Anterior cingulate cortex (tissue), 58 donors: ENCODE measurements at places on chromosomes 3 and 15.
A peak's percentile ranks its signal among the peaks of the same experiment; 100 is the strongest.

GRCh38 chr3:35653347-35653746, 14.0 kb downstream of the ARPP21 start:
- no peak for DNase-seq

- no peak for DNase-seq
These were observed 42.5 kb downstream of the IL16 start for GRCh38 chr15:81239190-81239589.

DNA sequence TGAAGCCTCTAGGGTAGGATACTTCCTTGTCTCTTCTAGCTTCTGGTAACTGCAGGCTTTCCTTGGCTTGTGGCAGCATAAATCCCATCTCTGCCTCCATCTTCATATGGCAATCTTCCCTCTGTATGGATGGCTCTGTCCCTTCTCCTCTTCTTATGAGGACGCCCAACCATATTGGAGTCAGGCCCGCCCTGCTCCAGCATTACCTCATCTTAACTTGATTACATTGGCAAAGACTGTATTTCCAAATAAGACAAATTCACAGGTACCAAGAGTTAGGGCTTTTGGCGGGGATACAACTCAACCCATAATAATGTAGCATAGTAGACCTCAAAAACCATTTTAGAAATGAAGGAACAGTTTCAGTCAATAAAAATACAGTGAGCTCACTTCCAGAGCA, 75.4 kb downstream of the BDH1 start:
- no peak for DNase-seq

DNA sequence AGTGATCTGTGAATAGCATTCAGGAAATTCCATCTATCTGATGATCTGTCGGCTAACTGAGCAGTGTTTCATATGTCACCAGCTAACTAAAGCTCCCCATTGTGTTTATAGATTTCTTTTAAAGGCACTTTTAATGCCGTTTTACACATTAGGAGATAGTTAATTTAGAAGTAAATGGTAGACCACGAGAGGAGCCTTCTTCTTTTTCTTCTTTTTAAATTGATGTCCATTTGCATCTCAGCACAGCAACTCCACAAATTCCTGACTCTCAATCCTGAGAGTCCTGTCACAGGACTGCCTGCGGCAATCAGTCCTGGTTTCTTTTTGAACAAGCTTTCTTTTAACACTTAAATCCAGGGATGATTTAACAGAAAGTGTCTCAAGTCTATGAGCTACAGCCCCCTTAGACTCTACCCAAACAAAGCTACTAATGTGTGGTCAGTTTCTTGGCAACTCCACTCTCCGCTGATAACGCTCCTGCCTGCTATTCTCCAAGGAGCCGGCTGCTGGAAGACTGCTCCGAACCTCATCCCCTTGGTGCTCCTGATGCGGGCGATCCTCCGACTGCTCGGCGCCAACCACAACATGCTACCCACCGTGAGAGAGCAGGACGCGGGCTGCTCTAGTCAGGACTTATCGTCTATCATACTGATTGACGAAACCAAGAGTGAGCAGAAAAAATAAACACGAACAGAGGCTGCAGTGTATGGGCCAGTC, 421.4 kb downstream of the MECOM start:
- no peak for DNase-seq

DNA sequence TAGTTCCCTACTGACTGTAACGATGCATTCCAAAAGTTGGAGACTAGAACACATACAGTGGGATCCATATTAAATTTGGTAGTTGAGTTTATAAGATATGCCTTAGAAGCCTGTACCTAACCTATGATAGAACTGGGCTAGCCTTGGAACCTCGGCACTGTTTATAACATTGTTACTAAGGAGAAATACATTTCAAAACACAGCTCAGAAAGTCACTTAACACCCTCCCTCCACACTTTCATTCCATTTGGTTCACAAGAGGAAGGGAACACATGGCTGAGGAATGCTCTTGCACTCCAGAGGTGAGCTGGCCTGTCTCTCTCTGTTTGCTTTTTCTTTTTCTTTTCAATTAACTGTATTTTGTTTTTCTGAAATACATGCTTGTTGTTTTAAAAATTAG, 48.7 kb upstream of the TSC22D2 start:
- no peak for DNase-seq

DNA sequence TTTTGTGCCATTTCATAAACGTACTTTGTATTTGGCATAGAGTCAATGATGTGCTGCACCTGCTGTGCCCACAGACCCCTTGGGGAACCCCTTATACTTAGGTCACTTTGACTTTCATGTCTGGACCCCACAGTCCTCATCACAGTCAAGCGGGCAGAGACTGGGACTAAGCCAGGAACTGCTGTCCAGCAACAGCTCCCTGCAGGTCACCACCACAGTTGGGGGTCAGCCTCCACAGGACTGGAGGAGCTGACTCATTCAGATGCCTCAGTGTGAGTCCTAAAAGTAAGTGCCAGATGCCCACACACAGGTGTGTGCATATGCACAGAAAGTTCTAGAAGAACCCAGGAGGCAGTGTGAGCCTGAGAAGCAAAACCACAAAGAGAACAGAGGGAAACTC, 339.8 kb downstream of the GABRB3 start:
- no peak for DNase-seq

- DNase-seq = no peak
These were observed 174.2 kb downstream of the GABRB3 start for GRCh38 chr15:26598704-26599103.

DNA sequence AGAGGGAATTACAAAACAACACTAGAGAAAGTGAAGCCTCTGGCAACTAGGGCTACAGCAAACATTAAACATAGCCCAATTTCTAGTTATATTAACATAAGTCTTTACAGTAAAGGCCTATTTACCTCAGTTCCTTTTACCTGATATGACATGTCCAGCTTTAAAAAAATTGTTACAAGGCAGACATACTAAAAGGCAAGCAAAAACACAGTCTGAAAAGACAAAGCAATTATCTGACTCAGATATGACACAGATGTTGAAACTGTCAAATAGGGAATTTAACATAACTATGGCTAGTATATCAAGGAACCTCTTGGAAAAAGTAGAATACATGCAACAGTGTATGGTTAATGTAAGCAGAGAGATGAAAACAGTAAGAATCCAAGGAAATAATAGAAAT, 238.6 kb downstream of the RAP2B start:
- DNase-seq = no peak

GRCh38 chr3:192351441-192351840, 375.9 kb downstream of the FGF12 start:
- no peak for DNase-seq

DNA sequence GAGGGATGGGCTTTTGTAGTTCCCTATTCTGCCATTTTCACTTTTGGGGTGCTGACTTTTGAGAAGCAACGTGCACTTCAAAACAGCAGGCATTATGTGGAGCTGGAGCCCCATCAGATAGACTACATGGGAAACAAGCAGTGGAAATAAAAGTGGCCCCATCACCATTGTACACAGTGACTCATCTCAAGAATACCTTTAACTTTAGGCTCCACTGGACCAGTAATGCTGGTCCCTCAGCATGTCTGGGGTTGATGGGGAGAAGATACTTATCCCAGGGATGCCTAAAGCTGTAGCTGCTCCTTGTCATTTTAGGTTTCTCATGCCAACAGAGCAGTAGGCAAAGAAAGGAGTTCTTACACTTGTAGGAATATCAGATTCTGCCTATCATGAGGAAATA, 45.0 kb downstream of the LSM3 start:
- no peak for DNase-seq

GRCh38 chr15:74821091-74821789, 5.2 kb upstream of the CPLX3 start:
- no peak for DNase-seq

DNA sequence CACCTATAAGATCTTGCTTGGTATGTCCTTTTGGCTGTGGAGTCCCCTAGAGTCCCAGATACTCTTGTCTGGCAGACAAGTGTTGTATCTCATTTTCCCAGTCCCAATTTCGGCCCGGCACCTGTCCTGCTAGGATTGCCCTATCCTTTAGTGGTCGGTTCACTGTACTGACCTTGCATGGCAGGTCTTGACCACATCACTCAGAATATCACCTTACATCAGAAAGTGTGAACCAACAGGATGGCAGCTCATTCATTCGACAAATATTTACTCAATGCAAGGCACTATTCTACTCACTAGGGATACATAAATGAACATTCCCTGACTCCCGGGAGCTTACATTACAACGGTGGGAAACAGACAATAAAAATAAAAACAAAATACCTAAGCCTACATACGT, 5.7 kb upstream of the CCDC80 start:
- DNase-seq = no peak

- no peak for DNase-seq
These were observed 25.8 kb downstream of the NUP210 start for GRCh38 chr3:13394363-13394762.

DNA sequence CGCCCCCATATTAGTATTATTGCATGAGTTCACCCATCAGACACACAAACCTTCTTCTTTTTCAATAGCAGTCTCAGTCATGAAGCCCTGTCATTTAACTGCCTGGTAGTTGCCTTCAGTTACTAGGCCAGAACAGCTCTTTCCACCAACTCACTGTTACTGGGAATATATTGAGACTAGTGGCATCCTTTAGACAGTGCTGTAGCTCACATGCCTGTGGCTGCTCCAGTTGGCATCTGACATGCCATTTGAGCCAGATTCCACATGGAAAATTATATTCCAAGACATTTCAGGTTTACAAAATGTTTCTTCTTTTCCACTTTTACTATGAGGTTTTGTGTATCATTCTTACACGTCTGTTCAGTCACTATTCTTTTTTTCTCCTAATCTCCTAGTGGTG, 146.1 kb downstream of the GHSR start:
- DNase-seq = no peak

DNA sequence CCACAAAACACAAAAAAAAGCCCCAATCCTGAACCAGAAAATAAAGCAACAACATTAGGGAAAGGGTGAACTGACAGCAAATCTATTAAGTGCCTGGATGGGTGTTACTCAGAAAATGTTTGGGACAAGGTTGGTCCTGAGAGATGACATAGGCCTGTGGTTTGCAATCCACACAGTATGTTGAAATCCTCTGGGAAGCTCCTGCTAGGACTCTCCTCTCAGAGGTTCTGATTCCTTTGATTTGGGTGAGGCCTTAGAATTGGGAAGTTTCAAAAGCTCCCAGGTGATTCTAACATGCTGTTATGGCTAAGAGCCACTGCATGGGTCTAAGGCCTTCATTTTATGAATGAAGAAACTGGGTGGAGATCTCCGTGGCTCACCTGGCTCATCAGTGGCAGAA, 18.4 kb downstream of the CLDN1 start:
- no peak for DNase-seq

DNA sequence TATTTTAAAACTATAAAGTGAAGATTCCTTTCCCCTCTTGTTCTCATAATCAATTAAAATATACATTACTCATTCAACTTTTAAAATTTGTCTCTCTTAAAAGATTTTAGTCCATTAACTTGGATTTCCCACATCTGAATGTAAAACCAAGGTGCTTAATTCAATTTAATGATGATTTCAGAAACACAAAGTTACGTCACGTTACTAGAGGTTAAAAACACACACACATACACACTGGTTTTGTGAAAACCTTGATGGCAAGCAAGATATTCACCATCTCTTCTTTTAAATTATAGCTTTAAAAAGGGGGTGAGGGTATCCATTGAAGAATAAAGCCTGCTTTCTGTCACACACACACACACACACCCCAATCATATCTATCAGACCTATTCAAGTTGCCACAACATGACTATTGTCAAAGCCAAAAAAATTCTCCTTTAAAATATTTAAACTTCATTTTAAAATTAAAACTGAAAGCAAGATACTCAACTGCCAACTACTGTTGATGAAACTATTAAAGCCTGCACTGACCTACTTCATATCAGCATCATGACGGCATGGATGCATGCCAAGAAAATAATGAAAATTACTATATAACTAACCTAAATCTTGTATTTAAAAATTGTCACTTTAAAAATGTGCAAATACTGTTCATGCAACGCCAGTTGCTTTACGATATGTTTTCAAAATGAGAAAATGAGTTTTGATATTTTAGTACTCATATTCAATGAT, 2.1 kb downstream of the RFX7 start:
- no peak for DNase-seq

DNA sequence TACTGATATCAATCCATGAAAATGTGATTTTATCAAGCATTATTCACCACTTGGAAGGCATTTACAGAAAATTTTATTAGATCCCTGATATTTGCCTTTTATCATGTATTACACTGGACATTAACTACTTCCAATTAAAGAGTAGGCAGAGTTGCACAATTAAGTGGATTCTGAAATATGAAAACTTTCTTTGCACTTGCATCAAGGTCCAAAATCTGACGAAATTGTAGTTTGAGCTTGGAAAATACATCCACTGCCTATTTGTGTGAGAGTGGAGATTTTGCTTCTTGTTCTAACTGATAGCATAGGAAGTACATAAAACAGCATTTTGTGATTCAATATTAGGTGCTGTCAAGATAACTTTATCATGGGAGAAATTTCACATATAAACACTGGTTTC, 49.6 kb upstream of the SLC12A8 start:
- no peak for DNase-seq

- no peak for DNase-seq
These were observed 353.0 kb downstream of the ROBO1 start for GRCh38 chr3:79414806-79415205.

- DNase-seq = no peak
These were observed 75.0 kb downstream of the SEMA5B start for GRCh38 chr3:122952520-122952919.

GRCh38 chr3:126287171-126287535, 70.1 kb downstream of the KLF15 start:
- no peak for DNase-seq

GRCh38 chr3:111315930-111316587, 225.9 kb upstream of the CD96 start:
- no peak for DNase-seq

- DNase-seq = no peak
These were observed 227.3 kb upstream of the IL12A start for GRCh38 chr3:159761369-159761768.

DNA sequence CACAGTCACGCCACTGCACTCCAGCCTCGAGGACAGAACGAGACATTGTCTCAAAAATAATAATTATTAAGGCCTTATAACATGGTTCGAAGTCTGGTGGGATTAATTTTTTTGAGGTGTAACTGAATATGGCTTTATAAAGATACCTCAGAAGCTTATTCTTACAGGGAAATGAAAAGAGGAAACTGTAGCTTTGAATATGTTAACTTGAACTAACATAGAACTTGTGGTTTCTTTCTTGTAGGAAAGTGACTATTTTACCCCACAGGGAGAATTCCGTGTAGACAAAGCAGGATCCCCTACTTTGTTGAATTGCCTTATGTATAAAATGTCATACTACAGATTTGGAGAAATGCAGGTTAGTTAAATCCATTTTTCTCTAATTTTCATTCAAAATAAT, 96.3 kb downstream of the STT3B start:
- no peak for DNase-seq

DNA sequence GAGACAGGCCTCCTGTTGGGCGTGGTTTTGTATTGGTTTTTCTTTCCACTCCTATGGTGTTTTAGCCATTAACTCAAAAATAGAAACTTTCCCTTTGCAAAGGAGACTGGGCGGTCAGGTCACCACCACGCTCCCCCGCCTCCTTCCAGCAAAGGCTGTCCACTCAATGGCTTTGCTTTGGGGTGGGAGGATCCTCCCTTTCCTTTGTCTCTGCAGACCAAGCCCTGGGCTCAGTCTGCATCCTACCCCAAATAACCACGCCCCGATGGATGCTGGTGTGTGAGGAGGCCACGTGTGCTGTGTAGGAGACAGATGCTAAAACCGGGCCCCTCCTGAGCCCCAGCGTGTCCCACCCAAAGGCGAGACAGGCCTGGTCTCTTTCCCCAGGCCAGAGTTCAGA, 68.5 kb downstream of the GRIP2 start:
- DNase-seq = no peak

- no peak for DNase-seq
These were observed 110.8 kb downstream of the VGLL4 start for GRCh38 chr3:11532931-11533391.

GRCh38 chr3:39096775-39097174, 10.7 kb downstream of the GORASP1 start:
- DNase-seq = peak; percentile 61
